ENCODE measurements at places on chromosomes 7 and 10.

DNA sequence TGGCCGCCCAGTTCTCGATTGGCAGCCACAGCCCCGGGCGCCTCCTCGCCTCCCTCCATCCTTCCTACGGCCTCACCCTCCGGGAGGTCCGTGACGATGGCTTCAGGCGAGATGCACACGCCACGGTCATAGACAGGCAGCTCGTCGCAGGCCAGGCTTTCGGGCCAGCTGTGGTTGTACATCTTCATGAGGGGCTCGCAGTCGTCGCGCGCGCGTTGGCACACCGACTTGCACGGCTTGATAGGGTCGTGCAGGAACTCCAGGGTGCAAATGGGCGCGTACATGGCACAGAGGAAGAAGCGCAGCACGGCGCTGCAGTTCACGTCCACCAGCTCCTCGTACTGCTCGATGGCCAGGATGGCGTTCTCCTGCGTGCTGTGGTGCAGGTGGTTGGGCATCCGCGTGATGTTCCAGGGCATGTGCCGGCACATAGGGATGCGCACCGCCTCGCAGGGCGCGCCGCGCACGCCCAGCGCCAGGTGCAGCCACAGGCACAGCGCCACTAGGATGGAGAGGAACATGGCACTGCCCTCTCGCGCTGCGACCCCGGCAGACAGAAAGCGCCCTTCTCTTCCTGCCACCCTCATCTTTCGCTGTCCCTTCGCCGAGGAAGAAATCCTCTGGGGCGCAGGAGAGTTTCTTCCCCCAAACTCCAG is 472 bp downstream of the SFRP4 start:
- no peak for DNase-seq

DNA sequence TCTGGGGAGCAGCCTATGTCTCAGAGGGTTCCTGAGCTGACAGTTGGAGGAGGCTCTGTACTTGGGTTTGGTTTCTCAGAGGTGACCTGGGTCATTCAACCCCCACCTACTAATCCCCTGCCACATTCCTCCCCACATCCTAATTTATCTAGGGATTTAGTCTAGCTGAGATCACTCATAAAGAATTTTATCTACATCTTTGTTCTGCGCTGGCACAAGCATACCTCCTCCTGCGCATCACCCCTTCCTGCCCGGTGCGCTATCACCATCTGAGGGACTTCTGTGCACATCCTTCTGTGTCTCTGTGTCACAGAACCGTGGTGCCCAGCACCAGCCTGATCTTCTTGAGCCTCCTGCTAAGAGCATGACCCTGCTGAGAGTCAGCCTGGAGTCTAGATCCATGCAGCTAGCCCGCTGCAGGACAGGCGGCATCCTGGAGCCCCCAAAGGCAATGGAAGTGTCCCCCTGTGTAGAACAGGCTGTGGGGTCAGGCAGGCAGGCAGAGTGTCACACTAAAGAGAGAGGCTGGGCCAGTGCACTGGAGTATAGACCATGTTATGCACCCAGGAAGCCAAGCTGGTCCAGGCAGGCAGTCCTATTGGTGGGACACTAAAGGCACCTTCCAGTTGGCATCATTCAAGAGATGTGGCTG is 63.6 kb downstream of the ARHGAP22 start:
- no peak for DNase-seq

DNA sequence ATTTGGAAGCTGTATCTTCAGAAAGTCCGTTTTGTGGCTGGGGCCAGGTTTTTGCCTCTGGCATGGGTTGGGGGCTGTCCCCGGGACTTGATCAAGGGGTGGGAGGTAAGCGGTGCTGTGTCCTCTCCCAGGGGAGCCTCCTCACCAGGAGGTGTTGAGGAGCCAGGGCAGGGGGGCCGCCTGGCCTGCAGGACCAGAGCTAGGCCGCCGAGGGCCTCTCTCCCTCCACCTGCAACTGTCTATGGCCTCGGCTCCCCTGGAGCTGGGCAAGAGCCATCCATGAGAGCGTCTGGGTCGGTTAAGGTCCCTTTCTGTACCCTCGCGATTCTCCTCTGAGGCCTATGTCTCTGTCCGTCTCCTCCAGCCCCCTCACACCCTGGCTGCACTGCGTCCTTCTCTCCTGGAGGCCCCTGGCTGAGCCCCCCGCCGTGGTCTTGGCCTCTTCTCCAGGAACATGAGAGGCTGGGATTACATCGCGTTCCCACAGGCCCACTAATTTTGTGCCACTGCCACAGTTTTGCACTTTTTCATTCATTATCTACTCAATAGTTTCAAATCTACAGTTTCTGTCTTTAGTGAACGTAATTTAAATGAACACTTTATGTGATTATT is 20.6 kb downstream of the CALML5 start:
- DNase-seq, result no peak

DNA sequence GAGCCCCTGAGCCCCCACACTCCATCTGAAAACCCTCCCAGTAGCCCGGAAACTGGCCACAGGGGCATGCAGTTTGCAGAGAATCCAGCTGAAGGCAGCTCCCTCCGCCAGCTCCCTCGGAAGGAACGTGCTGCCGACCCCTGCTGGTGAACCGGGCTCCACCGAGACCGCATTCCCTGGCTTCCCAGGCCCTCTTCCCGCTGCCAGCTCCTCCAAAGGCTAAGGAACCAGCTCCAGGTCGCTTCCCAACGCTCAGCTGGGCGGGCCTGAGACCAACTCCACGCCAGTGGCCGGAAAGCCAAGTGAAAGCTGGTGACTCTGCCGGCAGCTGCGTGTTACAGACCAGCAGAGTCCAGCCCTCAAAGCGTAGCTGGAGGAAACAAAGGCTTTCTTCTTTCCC is 35.8 kb downstream of the GPER1 start:
- no peak for DNase-seq

- DNase-seq, result no peak
Observed at GRCh38 chr7:38607466-38607865, 23.7 kb downstream of the AMPH start.

GRCh38 chr7:27193335-27194001 is 6.4 kb downstream of the HOXA13 start:
- no peak for DNase-seq

- no peak for DNase-seq
Observed at GRCh38 chr7:15327001-15327400, 234.8 kb downstream of the AGMO start.

GRCh38 chr10:5531558-5532306 is 7.0 kb downstream of the CALML3 start:
- no peak for DNase-seq

GRCh38 chr10:55813451-55814170 is 547.4 kb downstream of the ZWINT start:
- no peak for DNase-seq

DNA sequence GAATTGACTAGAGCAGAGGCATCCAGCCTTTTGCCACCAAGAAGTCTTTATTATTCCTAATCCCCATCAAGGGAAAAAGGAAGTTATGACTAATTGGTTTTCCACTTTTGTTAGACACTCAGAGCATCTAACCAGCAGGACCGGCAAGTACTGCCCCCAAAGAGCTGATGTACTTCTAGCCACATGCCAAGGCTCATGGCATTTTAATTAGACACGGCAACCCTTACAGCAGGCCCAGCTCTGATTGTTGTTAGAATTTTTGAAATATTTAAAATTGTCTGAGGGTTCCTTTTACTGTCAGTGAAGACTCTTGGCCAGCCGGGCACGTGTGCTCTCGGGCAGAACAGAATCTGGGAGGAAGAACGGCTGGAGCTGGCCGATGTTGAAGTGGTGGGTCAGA is 114.8 kb downstream of the SPAG6 start:
- no peak for DNase-seq

DNA sequence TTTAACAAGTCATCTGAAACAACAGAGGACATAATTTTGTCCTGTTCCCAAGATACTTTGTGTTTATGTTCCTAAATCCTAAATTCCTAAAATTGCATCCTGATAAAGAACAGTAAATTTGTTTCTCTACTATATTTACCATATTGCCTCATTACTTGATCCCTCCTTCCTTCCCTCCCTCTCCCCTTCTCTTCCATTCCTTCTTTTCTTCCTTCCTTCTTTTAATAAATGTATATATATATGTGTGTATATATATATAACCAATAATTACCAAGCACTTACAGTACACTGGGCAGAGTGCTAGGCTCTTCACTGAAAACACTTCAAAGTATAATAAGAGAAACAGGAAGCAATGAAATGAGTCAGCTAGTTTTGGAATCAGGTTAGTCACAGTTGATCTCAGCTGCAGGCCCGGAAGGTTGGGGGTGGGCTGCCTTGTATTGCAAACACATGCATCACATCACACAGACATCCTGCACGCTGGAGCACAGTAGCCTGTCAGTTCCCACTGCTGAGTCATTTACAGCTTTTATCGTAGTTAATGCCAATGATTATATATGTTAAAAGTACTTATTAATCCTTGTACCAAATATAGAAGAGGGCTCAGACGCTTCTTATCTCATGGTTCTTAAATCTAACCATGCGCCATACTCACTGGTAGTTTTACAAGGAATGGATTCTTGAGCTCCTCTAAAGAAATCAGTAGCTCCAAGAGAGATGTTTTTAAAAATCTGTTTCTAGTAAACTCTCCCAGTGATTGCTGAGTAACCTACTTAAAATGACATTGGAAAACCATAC is 551.7 kb downstream of the GRM8 start:
- peak; percentile 52 for DNase-seq

GRCh38 chr7:44318332-44318731 is 7.1 kb downstream of the CAMK2B start:
- no peak for DNase-seq

GRCh38 chr10:127497685-127498084 is 51.4 kb upstream of the NPS start:
- DNase-seq, result no peak

GRCh38 chr7:71705901-71706596 is 574.1 kb downstream of the GALNT17 start:
- no peak for DNase-seq

DNA sequence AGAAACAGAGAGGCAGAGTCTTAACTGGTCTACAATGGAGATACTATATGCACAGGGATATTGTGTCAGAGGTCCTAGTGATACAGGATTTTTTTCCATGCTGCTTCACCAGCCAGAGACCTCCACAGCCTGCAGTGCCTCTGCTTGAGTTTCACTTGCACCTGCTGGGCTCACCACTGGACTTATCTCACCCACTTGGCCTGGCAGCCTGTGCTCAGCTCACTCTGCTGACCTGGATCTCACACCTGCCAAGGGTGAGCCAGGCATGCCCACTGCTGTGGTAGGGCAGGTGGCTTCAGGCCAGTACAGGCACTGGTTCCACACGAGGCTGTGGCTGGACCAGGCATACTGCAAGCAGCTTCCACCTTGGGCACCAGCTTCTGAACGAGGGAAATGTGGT is 36.6 kb downstream of the PNLIPRP3 start:
- DNase-seq, result no peak

GRCh38 chr7:90503367-90503766 is 33.9 kb downstream of the PTTG1IP2 start:
- no peak for DNase-seq

- no peak for DNase-seq
Observed at GRCh38 chr7:121187676-121188075, 141.1 kb upstream of the WNT16 start.

- no peak for DNase-seq
Observed at GRCh38 chr10:104617831-104618230, 23.3 kb upstream of the SORCS3 start.

DNA sequence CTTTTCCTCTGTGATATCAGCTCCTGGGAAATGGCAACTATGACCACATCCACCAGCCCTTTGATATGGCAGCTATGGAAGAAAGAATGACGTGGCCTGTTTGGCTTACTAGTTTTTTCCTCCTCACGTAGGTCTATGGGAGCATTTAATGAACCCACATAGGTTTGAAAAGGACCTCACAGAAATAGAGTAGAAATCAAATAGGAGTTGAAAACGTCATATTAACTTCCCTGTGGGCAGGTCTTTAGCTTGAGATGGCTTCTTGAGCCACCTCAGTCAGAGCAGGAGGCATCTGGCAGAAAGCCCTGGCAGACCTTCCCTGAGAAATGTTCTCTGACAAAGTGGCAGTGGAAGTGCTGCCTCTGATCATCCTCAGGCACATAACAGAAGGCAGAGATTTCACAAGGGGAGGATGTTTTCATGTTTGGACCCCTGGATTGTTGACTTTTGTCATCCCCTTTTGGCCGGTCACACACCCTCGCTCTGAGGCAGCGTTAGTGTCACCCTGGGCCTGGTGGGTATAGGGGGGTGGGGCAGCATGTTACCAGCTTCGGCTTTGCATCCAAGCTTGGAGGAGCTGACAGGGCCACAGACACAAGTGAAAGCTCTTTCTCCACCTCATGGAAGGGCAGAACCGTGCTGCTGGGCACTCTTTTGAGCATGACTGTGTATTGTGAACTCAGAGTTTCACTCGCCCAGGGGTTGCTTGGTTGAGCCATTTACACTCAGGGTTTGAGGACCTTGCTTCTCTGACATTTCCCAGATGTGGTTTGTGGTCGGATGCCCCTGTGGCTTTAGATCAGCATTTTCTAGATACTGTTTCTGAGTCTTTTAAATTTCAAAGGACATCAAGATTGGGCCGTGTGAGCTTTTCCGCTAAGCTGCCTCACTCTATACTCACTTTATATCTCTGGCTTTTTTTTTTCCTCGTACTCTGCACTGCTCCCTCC is 184.2 kb downstream of the STK31 start:
- peak; percentile 9 for DNase-seq

DNA sequence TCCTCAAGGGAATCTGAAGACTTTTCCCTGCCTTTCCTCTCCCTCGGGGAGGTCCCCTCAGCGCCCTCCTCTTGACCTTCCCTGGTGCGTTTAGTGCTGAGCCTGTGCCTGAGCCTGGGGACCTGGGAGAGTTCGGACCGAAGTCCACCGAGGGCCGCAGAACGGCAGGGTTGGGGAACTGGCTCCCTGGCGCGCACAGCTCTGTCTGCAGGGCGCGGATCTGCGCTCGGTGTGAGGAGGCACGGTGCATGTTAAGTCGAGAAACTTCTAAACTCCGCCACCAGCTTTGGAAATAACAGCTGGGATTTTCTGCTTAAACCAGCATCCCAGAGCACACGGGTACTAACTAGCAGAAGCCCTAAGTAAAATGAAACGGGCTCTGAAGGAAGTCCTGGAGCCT is 44.2 kb upstream of the SLC29A4 start:
- no peak for DNase-seq

- no peak for DNase-seq
Observed at GRCh38 chr10:29012926-29013554, 275.8 kb upstream of the LYZL1 start.

- no peak for DNase-seq
Observed at GRCh38 chr10:119872610-119872859, at the start of gene MCMBP. MCMBP (minus strand) TSS chr10:119872843; CDS start chr10:119872584, 259 bp downstream.

- DNase-seq, result no peak
Observed at GRCh38 chr10:16673443-16673842, 143.8 kb downstream of the RSU1 start.

GRCh38 chr10:44715136-44715535 is 196.0 kb upstream of the TMEM72 start:
- no peak for DNase-seq

- no peak for DNase-seq
Observed at GRCh38 chr7:6271060-6271658, 1.3 kb downstream of the CYTH3 start.

GRCh38 chr7:36260481-36260880 is 107.4 kb downstream of the EEPD1 start:
- no peak for DNase-seq

DNA sequence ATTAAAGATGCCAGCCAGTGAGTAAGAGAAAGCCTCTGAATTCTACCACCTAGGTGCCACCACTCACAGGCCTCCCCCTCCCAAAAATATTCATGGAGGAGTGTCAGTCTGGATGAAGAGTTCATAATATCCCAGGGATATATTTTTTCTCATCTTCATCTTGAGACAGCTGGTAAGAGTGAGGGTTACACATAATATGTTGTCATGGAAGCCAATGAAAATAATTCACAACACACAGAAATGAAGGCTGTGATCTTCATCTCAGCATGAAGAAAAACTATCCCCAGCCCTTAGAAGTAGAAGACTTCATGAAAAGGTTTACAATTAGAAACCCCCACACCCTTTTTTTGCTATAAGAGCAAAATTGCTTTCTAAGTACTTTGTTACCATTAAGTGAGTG is 175.6 kb downstream of the DNAH11 start:
- no peak for DNase-seq
